ENCODE measurements at places on chromosomes 16 and 17.

DNA sequence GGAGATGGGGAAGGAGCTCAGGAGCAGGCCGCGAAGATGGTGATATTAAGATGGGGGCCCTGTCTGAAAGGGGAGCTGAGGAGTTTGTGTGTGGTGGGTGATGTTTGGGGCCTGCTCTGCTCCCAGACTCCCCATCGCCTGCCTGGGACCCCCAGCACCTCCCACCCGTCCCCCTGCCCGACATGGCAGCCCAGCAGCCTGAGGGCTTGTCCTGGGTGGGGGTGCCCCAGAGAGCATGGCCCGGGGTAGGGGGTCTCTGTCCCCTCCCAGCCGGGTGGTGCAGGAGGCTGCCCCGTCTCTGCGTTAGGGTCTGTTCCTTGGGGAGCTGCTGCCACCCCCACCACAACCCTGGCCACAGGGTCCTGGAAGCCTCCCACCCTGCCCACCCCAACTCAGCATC is 5.2 kb downstream of the CDH15 start:
- no peak for DNase-seq

- no peak for DNase-seq
Observed at GRCh38 chr17:59361916-59362810, 30.7 kb downstream of the YPEL2 start.

DNA sequence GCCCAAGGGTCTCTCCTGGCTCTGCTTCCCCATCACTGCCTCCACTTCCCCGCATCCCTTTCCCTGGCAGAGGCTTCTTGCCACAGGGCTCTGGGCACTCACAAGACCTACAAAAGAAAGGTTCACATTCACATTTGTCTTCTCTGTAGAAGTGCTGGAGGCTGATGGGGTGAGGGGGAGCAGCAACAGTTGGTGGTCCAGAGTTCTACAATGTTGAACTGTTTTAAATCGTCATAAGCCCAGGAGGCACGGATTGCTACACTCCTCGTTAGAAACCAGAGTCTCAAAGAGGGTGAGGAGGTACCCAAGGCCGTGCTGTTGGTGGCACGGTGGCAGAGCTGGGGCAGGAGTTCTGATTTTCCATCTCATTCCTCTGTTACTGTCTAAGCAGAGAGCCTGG is 5.8 kb upstream of the RAI1 start:
- DNase-seq: no peak

- DNase-seq: peak; percentile 3
Observed at GRCh38 chr17:29980261-29980660, 38.8 kb downstream of the EFCAB5 start.

- no peak for DNase-seq
Observed at GRCh38 chr16:337437-337836, 15.1 kb downstream of the AXIN1 start.

DNA sequence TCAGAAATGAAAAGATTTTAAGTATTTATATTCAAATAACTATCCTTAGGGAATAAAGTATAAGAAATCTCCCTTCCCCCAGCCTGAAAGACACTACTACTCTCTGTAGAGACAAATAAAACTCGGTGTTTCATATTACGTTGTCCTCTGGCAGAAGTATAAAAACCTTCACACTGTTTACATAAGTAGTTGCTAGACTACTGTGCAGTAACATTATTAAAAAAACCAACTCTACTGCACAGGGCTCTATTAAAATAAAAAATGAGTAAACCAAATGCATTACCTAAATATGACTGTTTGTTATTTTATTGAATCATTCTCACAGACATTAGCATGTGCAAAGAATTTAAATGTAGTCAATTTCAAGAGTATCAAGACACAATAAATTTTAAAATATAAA is 67.4 kb downstream of the MED13 start:
- DNase-seq: peak; percentile 69

GRCh38 chr16:2515180-2515851 is 1.6 kb downstream of the ATP6V0C start:
- DNase-seq: peak; percentile 43

GRCh38 chr17:2214047-2214928 is 89.3 kb downstream of the SMG6 start:
- DNase-seq: peak; percentile 75

DNA sequence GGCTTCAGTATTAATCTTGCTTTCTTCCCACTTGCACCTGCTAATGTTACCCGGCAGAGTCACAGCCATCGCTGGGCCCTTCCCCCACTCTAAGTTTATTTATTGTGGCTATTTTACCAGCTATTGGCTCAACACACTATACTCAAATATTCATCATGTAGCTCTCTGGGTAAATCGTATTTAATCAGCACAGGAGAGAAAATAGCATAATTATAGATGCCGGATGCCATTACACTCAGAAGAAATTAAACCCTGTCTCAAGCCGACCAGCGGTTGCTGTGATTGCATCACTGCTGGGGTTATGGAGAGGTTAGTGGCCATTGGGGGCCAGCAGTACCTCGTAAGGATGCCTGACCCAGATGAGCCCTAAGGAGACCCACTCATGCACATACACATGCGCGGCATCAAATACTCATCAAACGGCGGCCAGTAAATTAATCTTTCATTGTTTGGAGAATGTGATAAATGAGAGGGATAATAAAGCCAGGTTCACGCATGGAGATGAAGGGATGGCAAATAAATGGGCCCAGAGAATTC is 269.5 kb upstream of the ZFHX3 start:
- DNase-seq: no peak

DNA sequence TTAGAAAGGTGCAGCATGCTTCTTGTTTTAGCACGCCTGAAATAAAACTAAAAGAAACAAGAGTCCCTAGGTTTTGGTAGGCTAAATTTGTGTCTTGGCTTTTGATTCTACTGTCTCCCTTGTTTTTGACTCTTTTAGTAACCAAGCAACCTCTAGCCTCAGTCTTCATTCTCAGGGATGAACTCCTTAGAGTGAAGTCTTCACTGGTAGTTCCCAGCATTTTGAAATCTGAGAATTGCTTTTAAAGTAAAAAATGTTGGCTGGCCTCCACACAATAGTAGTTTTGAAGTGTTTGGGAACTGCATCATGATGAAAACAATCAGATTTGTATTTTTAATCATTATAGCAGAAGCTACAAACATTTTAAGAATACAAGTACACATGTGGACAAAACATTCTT is 6.1 kb upstream of the CDR2 start:
- peak; percentile 68 for DNase-seq

- DNase-seq: no peak
Observed at GRCh38 chr16:88116121-88116520, 164.9 kb downstream of the BANP start.

DNA sequence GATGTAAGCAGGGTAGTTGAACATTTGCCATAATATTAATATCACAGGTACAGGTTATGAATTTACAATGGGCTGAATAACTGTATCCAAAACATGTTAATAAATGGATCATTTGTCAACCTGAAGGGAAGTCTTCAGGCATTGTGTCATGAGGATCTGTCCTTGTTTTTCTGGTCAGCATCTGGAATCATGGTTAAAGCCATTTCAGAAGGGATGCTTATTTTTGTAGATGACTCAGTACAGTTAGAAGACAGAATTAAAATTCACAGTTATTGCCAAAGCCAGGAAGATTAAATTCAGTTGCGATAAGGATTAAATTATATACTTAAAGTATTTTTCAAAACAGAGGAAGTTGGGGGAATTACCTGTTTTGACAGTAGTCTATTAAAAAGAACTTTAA is 8.0 kb downstream of the PSMD11 start:
- DNase-seq: no peak

DNA sequence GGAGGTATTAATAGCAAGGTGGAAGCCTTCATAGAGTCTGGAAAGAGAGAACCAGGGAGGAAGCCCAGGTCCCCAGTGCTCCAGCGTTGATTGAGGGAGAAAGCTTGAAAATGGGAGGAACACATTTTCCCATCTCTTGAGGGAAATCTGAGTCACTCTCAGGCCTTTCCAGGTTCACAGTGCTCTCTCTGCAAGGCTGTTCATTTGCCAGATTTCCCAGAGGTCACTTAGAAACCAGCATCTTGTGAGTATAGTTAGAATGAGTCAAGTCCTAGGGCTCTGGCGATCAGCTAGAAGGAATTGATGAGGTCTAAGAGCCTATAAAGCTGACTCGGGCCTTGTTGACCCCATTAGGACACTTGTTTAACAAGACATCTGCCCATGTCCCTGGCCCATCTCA is 17.7 kb upstream of the ZNF594 start:
- no peak for DNase-seq

- DNase-seq: no peak
Observed at GRCh38 chr17:17384961-17385360, 81.8 kb downstream of the NT5M start.

GRCh38 chr16:81261049-81261648 is 22.7 kb downstream of the BCO1 start:
- no peak for DNase-seq

GRCh38 chr17:67647482-67647881 is 70.3 kb upstream of the NOL11 start:
- DNase-seq: no peak

DNA sequence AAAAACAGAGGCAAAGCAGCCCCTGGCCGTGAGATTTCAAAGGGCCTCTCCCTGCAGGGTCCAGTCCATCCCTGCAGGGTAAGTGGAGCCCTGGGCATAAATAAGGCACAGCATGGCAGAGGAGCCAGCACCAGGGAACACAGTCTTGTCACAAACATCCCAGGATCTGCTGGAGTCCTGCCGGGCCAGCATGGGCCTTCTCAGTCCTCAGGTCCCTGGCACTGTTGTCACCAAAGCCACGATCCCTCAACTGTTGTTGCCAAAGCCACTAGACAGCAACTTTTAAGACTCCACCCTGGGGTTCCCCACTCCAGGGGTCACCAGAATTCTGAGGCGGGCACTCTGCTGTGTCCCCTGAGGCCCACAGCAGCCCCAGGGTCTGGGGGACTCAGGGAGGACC is 47.8 kb upstream of the BAHCC1 start:
- DNase-seq: peak; percentile 21

GRCh38 chr17:7856811-7857712 is at the start of gene NAA38:
Gene NAA38 (minus strand): TSS chr17:7857559. CDS start chr17:7857463, 96 bp downstream.
- DNase-seq: peak; percentile 100

DNA sequence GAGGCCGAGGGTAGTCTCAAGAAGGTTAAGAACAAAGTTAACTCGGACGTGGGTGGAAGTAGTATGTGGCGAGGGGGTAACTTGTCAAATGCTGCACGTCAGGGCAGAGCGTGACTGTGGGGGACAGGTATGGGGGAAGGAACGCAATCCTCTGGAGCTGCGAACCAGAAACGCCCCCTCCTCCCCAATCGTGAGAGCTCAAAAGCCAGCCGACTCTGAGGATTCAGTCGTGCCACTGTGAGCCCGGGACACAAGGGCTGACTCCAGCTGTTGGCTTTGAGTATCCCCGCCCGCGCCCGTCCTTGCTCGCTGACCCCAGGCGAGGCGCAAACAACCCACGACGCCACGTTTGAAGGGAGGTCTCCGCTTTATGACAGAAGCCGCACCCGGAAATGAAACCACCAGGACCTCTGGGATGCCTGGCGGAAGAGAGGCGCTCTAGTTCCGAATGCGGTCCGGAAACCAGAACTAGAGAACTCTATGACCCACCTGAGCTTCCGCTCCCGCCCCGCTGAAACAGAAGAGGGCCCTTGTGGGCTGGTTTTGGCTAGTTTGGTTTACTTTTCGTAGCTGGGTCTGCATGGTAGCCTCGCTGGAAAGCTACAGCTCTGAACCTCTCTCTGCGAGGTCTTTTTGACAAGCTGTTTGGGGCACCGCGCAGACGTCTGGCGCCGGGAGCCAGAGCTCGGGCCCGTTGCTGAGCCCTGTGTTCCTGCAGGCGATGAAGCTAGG is at the start of gene PEX12:
Gene PEX12 (minus strand): TSS at position 375 of the 732 bp plus-strand sequence. CDS start 550 bp downstream, outside the sequence.
- peak; percentile 99 for DNase-seq

DNA sequence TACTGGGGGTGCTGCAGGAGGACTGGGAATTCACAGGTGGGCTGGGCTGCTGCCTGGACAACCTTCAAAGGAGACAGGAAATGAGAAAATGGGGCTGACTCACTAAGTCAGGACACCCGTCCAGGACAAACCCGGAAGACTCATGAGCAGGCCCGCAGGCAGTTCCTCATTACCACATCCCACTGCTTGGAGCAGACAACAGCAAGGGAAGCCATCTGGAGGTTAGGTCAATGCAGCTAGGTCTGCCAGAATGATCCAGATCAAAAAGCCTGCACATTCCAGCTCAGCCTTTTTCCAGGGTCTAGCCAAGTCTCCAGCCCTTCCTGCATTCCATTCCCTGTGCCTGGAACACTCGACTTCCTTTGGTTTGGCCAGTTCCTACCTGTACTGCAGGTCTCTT is 536.5 kb upstream of the CDH11 start:
- DNase-seq: peak; percentile 79

GRCh38 chr16:48583075-48584065 is 26.6 kb downstream of the N4BP1 start:
- no peak for DNase-seq

DNA sequence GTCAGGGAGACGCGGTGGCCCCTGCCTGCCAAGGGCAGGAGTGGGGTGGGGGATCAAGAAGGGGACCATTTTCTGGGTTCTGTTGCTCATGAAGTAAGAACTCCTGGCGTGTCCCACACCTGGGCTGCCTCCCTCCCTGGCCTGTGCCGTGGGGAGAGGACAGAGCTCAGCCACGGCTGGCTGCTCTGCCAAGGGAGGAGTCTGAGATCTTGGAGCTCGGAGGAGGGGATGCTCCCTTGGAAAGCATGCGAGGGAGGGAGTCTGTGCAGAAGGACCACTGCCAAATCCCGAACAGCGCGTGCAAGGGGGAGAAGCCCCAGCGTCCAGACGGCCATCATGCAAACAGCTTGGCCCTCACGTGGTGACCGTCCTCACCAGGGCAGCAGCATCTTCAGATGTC is 64.2 kb upstream of the ZNF469 start:
- peak; percentile 87 for DNase-seq

DNA sequence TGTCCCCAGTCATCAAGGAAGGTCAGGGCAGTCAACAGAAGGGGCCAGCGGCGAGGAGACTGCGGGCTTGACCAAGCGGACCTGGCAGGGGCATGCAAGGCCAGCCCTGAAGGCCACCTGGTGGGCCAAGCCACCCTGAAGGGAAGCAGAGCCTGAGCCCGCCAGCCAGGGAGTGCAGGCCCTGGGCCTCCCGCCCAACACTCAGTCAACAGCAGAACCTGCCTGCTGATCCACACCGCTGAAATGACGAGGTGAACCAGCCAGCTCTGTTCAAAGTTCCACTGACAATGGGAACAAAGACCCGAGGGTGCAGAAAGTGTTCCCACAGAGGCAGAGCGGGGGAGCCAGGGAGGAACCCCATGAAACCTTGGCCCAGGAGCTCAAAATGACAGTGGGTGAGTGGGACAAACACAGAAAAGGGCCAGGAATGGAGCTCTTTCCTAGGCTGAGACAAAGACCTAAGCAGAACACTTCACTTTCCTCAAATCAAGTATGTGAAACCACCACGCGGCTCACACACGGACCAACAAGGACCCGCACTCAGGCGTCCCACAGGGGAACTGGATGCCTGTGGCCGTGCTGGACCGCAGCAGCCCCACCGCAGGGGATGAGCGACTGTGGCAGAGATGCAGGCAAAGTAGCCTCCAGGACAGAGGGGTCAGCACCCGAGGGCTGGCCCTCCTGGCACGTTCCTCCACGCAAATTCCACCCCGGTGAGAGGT is 12.0 kb downstream of the AXIN1 start:
- DNase-seq: no peak
